Colonic mucosa (tissue), 4 donors: ENCODE measurements at places on chromosomes 4 and X.

GRCh38 chrX:47643926-47644325 is 6.4 kb downstream of the ELK1 start:
- no peaks in the 10 kb centered on the region for H3K4me1 ChIP-seq
- H3K36me3 ChIP-seq: no peaks in the 10 kb centered on the region
- no peak overlapping the region for H3K27ac ChIP-seq
- DNase-seq: no peak
- no peak overlapping the region for H3K4me3 ChIP-seq

GRCh38 chr4:146123231-146123630 is 52.3 kb upstream of the LSM6 start:
- no peak overlapping the region for H3K4me3 ChIP-seq
- no peaks in the 10 kb centered on the region for H3K36me3 ChIP-seq
- no peak overlapping the region for H3K27ac ChIP-seq
- H3K27me3 ChIP-seq: no peaks in the 10 kb centered on the region
- no peaks in the 10 kb centered on the region for H3K4me1 ChIP-seq

GRCh38 chrX:109720947-109721346 is 12.1 kb downstream of the ACSL4 start:
- H3K4me3 ChIP-seq: no peak overlapping the region
- no peaks in the 10 kb centered on the region for H3K36me3 ChIP-seq
- no peaks in the 10 kb centered on the region for H3K4me1 ChIP-seq
- no peak overlapping the region for H3K27ac ChIP-seq

DNA sequence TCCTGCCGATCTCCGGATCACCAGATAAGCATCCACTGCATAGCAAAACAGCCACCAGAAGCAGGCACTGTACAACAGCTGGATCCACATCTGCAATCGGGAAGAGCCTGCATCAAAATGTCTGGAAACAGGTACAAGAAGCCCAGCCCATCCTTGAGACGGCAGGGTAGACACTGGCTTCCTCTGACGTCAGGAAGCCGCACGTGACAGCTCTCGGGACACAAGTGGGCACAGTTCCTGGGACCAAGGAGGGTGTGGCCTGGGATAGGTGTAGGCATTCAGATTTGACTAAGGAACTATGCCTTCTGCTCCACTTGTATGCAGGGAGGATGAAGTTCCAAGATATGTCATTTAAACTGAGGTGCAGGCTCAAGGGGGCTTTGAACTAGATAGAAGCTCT is 6.3 kb downstream of the GPR143 start:
- no peaks in the 10 kb centered on the region for H3K27me3 ChIP-seq
- no peak overlapping the region for H3K4me3 ChIP-seq
- no peak for DNase-seq
- no peaks in the 10 kb centered on the region for H3K36me3 ChIP-seq
- no peaks in the 10 kb centered on the region for H3K4me1 ChIP-seq

- no peak for DNase-seq
- no peak overlapping the region for H3K27ac ChIP-seq
- no peaks in the 10 kb centered on the region for H3K27me3 ChIP-seq
Measured at GRCh38 chr4:98502031-98502430, 156.4 kb downstream of the TSPAN5 start.

GRCh38 chr4:113328514-113328913 is 279.1 kb downstream of the ANK2 start:
- no peaks in the 10 kb centered on the region for H3K36me3 ChIP-seq
- no peaks in the 10 kb centered on the region for H3K4me1 ChIP-seq
- DNase-seq: no peak
- H3K27ac ChIP-seq: no peak overlapping the region
- no peaks in the 10 kb centered on the region for H3K27me3 ChIP-seq
- H3K4me3 ChIP-seq: no peak overlapping the region

DNA sequence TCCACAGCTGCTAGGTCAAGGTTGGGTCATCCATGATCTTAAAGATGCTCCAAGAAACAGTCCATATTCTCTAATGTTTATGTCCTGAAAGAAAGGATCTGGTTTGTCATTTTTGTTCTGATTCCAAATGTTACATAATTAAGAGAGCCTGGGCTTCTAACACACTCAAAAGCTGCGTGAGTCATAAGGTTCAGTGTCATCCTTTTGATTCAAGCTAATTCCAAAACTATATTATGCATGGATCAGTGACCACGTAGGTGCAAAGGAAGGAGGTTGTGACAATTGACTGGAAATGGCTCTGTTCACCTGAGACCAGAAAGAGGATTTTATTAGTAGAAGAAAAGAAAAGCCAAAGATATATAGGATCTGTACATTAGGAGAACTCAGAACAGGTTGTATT is 268.7 kb upstream of the GK2 start:
- H3K27me3 ChIP-seq: no peaks in the 10 kb centered on the region
- no peak overlapping the region for H3K4me3 ChIP-seq
- no peak for DNase-seq
- H3K36me3 ChIP-seq: no peaks in the 10 kb centered on the region
- no peak overlapping the region for H3K27ac ChIP-seq
- H3K4me1 ChIP-seq: no peaks in the 10 kb centered on the region

GRCh38 chr4:89661173-89661899 is 175.6 kb downstream of the SNCA start:
- no peak overlapping the region for H3K4me3 ChIP-seq
- no peak for DNase-seq
- H3K4me1 ChIP-seq: no peaks in the 10 kb centered on the region
- no peak overlapping the region for H3K27ac ChIP-seq
- no peaks in the 10 kb centered on the region for H3K36me3 ChIP-seq

- no peak for DNase-seq
- H3K27ac ChIP-seq: no peak overlapping the region
- no peak overlapping the region for H3K4me3 ChIP-seq
- H3K27me3 ChIP-seq: no peaks in the 10 kb centered on the region
- H3K36me3 ChIP-seq: no peaks in the 10 kb centered on the region
Measured at GRCh38 chr4:132792310-132792709, 356.8 kb upstream of the PCDH10 start.
